Ovary (tissue), 10 donors: ENCODE measurements at places on chromosomes 11 and 22. TPM values are rescaled to one million over a fixed set of nuclear protein-coding genes. Genes with fewer than 3 reads are reported as not detected.

DNA sequence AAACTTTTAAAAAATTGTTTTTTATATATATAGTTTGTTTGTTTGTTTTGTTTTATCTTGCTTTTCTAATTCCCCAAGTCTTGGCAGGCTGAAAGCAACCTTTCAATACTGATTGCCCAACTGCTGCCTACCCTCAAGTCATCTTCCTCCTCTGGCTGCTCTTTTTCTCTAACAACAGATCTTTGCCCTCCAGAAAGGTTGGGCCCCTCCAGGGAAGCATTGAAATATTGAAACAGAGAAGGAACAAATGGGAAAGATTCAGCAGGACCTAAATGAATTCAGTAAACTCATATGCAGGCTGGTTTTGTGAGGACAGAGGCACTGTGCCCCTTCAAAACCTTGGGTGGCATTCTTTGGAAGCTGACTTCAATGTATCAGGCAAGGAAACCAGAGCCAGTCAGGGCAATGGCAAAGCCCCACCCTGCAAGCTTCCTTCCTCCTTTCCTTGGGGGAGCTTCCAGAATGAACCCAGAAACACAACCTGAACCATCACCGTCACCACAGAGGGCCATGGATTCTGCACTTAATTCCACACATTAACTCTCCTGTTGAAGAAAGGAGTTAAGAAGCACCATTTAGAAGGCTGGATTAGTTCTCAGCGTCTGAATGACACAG, 815 bp upstream of the MS4A6A start:
- DNase-seq = no peak

DNA sequence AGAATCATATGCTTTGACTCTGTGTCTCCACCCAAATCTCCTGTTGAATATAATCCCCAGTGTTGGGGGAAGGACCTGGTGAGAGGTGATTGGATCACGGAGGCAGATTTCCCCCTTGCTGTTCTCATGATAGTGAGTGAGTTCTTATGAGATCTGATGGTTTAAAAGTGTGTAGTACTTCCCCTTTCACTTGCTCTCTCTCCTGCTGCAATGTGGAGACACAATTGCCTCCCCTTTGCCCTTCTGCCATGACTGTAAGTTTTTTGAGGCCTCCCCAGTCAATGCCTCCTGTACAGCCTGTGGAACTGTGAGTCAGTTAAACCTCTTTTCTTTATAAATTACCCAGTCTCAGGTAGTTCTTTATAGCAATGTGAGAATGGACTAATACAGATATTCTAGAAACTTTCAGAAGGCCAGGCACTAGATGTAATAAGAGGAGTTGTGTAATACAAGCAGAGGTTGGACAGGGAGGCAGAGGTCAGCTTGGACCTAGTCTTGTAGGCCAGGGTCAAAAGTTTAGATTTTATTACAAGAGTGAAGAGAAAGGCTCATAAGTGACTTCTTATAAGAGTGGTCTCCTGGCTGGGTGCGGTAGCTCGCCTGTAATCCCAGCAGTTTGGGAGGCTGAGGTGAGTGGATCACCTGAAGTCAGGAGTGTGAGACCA, 9.3 kb upstream of the SERPING1 start:
- no peak for DNase-seq

- no peak for DNase-seq
Measured at GRCh38 chr11:64382586-64382985, 23.6 kb downstream of the RPS6KA4 start.

- no peak for DNase-seq
Measured at GRCh38 chr11:1529774-1530173, 42.3 kb downstream of the DUSP8 start.

GRCh38 chr22:20803696-20804324, 29.9 kb downstream of the SERPIND1 start:
- no peak for DNase-seq

- DNase-seq = no peak
Measured at GRCh38 chr22:49299821-49300231, 527.8 kb downstream of the BRD1 start.

DNA sequence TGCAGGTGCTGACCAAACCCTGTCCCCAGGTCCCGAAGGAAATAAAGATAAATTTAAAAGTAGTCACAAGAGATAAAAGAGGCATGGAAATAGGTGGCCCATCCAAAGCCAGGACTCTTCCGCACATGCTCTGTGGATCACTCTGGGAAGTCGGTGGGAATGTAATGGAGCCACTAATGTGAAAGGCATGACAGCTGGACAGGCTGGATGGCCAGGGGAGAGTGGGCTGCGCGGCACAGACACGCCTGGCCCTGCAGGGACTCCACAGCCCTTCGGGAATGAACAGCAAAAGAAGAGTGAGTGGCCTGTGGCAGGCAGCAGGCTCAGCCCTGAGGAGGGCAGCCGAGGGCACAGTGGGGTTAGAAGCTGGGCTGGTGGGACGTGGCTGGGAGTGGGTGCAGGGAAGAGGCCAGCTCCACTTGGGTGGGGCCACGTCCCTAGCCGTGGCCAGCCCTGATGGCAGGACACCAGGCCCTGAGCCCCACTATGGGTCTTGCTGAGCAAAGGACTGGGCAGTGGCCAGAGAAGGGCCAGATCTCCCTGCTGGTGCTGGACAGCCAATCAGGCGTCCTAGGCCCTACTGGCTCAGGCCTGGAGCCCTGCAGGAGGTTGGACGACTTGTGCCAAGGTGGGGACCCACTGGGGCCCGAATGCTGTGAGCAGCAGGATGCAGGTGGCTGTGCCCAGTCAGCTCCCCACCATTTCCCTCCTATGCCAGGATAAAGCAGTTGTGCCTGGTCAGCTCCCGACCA, 31.3 kb upstream of the GNB1L start:
- DNase-seq = no peak

DNA sequence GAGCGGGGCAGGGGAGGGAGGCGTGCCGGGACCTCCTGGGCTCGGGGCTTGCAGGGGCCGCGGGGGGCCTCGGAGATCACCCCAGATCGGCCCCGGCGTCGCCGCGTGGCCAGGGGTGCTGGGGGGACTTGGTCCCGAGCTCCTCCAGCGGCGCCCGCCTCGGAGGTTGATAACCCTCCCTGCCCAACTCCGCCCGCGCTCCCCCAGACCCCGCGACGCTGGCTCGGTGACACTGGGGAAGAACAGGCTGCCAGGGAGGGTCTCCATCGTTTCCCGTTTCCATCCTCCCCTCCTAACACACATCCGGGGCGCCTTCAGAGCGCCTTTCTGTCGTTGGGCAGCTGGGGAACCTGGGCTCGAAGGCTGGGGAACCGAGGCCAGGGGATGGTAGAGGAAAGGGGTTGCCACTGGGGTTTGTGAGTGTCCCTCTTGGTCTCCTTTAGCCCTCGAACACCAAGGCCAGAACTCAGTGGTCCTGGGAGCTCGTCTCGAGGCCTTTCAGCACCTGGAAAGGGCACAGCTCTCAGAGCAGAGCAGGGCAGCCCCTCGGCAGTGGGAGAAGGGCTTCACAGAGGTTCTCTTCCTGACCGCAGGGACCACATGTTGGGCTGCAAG, 431 bp downstream of the SLC37A2 start:
- no peak for DNase-seq

DNA sequence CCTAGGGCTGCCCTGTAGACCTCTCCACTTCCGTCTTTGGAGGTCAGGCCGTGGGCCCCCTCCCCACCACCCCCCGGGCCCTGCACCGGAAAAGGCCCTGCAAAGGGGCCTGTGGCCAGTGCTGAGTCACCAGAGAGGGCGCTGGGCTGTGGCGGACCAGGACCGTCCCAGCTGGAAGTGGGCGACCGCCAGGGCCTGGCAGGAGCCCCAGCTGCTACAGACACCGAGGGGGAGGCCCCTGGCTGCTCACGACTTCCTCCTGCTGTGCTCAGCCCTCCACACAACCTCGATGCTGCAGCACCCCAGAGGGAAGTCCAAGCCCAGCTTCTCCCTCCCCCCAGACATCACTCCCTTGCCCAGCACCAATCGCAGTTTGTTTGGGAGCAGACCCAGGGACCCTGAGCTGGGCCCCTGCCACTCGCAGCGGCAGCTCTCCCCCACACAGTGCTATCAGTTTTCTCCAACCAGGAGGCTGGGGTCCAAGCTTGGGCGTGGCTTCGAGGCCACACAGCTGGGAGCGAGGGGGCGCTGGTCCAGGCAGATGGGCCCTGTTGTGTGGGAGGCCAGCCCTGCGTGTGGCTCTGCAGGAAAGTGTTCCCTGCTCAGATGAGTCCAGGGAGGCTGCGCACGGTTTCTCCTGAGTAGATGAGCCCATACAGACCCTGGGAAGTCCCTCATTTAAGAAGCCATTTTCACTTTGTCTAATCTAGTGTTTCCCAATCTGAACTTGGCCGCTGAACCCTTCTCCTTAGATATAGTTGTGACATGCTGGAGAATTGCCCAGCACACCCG, 5.6 kb upstream of the SH3BP1 start:
- DNase-seq = peak; percentile 94

GRCh38 chr11:57230791-57231538, 6.1 kb downstream of the APLNR start:
- no peak for DNase-seq

DNA sequence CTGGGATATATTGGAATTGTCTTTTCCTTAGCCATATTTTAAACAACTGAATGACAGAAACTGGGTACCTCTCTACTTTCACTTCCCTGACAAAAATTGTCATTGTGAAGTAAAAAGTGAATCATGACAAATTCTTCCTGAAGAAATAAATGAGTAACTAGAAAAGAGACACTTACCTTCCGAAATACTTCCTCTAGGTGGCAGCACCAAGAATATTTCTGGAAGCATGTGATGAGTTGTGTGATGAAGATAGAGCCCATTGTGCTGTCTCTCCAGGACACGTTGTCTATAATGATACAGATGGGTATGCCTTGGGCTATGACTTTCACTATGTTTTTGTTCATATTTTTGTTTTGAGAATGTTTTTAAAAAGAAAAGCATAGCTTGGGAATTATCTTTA, 21.5 kb downstream of the CASP4 start:
- no peak for DNase-seq

GRCh38 chr11:92524542-92524941, 299.9 kb downstream of the FAT3 start:
- no peak for DNase-seq

DNA sequence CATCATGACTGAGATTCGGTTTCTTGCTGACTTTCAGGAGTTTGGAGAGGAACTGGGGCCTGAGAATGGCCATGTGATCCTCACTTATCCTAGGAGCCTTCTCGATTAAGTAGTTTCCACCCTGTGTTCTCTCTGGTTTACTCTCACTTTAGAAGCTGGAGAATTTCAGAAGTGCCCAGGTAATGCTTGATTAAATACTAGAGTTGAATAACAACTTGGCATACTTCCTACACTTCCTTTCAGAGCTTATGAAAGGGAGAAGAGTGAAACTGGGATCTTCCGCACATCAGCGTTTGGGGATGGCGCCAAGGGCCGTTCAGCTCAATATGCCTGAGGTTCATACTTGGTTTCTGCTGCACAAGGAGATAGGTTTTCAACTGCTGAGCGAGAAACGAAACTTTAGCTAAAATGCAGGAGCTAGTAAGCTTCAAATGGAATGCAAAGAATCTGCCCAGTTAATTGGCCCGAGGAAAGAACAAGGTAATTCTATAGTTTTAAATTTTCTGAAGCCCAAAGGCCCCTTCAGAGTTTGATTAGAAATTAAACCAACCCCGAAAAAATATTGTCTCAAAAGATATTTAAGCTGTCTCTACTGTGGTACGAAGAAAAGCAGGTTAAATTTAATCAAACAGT, 823 bp upstream of the MUC15 start:
- no peak for DNase-seq

DNA sequence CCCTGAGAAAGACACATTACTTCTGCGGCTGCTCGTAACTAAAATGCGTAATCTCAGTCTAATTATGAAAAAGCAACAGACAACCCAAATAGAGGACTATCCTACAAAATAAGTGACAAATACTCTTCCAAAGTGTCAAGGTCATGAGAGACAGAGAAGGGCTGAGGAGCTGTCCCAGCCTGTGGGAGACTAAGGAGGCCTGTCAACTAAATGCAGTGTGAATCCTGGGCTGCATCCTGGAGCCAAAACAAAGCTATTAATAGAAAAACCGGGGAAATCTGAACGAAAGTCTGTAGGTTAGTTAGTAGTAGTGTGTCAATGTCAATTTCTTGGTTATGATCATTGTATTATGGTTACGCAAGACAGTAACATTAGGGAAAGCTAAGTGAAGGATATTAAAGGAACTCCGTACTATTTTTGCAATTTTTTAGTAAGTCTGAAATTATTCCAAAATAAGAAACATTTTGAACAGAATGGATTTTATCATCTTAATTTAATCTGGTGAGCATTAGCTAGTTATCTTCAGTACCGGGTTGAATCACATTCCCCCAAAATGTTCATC, 39.8 kb upstream of the SLC35C1 start:
- no peak for DNase-seq

GRCh38 chr11:15453211-15453765, 338.6 kb downstream of the INSC start:
- no peak for DNase-seq

DNA sequence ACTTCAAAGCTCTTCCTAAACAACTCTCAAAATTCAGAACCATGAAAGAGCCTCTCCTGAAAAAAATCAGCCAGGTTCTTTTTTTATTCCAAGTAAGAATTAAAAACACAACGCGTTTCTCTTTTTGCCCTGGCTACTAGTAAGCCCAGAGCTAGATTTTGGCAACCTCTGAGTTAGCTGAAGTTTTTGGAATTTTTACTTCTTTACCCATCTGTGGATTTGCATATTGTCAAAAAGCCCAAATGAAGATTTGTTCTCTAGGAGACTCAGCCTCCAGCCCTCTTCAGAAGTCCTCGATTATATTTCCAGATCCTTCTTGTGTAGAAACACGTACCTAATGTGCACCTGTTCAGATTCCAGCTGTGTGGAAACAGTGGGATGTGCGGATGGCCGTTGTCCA, 517.9 kb downstream of the TBC1D22A start:
- no peak for DNase-seq

DNA sequence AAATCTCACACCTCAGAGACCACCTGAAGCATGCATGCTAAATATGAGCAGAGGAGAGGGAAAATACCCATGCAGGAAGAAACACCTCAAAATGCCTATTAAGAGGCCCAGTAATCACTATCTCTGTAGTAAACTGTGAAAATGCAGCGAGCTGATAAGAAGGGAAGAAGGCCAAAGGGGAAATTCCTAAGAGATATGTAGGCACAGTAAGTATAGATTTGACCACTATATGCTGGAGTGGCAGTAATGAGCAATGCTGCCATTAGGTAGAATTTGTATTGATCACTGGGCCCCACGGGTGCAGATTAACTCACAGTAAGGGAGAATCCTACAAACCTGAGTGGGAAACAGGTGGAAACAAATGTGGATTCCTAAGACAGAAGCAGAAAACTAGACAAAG, 1813.1 kb upstream of the RAG2 start:
- DNase-seq = no peak

GRCh38 chr11:71358122-71358728, 90.0 kb downstream of the DHCR7 start:
- no peak for DNase-seq

DNA sequence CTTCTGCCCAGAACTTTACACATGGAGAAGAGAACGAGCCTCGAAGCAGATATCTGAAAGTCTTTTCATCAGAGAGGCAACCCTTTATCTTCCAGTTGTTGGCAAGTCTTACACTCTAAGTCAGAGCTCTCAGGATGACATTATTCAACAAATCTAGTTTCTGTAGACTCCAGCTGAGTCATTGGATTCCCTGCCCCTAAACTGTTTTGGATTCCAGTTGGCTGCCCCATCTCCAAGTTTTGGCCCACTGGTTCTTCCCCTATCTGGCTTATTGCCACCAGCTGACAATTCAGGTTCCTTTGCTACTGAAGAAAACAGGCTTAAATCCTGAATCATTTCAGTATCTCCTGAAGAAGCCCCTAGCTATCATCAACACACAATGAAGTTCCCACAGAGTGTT, 14.2 kb downstream of the SAAL1 start:
- DNase-seq = no peak

Gene OR10A2
- total RNA-seq = not detected

Gene ARHGAP20
- 1.7 TPM for total RNA-seq

Gene MMP27
- not detected for total RNA-seq

Gene GRIK4
- 13.4 TPM for total RNA-seq

Gene ART1
- not detected for total RNA-seq

Gene SLC22A9
- total RNA-seq = not detected
